NCI-H460 (cell line): ENCODE measurements at places on chromosomes 3 and 15.
A peak's percentile ranks its signal among the peaks of the same experiment; 100 is the strongest.

DNA sequence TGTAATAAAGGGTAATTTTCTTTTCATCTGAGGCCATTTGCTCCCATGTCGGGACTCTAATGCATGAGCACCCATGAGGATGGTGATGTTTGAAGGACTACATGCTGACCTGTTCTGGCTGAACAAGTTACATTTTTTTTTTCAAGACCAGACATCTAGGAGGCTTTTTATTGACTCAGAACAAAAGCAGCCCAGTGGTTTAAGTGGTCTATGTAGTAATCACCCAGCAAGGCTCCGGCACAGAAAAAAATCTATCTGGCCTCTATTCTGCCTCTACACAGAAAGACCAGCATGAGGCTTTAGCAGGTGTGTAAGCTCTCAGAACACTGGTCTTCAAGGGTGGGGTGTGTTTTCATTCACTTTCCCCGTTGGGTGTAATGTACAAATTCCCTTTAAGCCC, 95.1 kb upstream of the ZBED2 start:
- no peak for DNase-seq

DNA sequence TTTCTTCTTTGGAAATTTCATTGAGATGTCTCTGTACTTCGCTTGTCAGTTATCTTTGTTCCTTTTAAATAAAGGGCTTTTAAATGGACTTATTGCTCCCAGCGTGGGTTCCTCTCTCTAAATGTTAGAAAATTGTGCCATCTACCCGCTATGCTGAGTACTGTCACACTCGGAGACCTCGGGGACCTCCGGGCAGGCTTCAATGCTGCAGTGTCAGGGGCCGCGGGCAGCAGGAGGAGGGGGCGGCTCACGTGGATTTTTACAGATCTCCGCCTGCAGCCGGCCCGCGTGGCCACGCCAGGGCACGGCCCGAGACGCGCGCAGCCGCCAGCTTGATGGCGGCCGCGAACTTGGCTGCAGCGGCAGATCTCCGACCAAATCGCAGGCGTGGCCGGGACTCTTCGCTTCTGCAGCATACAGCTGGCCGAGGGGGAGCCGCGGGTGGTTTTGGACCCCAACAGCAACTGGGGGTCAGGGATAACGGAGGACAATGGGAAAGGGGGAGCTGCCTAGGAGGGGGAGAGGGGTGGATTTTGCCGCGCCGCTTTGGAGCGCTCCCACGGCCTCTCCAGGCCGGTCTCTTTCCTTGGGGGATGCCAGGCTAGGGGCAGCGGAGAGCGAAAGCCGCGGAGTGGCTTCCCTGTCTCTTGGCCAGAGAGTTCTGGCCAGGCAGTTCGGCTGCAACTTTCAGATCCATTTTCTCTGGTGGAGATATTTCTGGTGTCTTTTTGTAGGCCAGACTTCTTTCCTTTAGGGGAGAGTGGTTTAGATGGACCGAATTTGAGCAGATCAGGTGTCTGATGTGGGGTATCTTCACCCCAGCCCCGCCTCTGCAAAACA, 15.3 kb downstream of the NR2F2 start:
- no peak for DNase-seq

DNA sequence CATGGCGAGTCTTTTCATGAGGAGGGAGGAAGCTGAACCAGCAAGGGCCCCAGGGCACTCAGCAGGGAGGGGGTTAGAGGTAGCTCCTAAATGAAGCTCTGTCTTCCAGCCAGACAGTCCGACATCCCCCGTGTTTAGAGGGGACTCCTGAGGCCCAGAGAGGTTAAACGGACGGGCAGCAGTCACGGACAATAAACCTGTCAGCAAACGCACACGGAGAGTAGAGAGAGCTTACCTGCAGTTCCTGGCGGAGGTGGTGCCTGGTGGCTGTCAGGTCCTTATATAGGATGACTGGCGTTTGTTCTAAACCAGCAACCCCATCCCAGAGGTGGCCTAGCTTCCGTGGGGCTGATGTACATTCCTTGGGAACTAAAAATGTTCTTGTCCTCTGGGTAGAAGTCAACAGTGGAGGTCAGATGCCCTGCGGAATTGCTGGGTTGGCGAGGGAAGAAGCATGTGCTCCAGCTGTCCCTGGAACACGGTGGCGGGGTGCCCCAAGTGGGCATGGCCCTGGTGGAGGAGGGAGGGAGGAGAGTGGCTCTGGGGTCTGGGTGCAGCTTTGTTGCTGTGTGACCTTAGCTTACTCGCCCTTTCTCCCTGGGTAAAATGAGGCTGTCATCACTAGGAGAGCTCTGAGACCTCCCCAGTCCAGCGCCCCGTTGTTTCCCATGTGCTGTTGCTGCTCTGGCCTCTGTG, 2.1 kb downstream of the GHRL start:
- no peak for DNase-seq

- no peak for DNase-seq
These were observed 33.6 kb downstream of the ADAMTS17 start for GRCh38 chr15:100308213-100308600.

- no peak for DNase-seq
These were observed 281.9 kb upstream of the ICE2 start for GRCh38 chr15:60760646-60761504.

DNA sequence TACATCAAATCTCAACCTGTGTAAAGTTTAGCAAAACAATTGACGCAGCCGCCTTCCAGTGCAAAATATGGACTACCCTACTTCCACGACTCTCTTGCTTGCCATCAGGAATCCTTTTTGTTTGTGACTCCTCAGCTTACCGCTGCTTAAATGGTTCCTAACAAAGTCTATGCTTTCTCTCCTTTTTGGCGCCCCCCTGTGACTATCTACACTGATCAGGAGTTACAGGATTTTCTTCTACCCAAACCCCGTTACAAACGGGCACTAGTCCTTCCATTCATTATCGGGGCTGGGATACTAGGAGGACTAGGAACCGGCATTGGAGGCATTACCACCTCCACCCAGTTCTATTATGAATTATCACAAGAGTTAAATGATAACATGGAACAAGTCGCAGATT, 184.0 kb downstream of the IGSF11 start:
- DNase-seq = no peak

DNA sequence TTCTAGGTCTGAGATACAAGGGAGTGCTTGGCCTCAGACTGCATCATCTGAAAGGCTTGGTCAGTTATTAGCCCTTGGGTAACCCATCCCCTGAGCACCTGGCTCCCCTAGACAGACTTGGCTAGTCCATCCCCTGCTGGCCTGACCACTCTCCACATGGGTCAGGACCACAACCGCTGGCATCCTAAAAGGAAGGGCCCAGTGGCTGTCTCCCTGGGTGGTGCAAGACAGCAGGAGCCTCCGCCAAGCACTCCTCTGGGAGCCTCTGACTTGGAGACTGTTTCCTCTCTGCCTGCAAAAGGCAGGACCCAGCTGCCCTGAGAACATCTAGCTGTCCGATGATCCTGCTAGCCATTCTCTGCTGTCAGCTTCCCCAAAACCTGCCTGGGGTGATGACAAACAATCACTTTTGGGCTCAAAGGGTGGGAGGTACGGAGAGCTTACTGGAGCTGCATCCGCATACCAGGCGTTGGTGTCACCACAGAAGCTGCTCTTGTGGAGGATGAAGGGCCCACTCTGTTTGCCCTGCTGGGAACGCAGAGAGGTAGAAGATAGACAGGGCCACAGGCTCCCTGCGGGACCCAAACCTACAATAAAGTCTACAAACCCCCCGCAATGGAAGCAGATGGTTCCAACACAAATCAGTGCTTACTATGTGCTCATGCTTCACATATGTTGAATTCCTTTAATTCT, 108.0 kb upstream of the PRR20G start:
- DNase-seq = no peak

DNA sequence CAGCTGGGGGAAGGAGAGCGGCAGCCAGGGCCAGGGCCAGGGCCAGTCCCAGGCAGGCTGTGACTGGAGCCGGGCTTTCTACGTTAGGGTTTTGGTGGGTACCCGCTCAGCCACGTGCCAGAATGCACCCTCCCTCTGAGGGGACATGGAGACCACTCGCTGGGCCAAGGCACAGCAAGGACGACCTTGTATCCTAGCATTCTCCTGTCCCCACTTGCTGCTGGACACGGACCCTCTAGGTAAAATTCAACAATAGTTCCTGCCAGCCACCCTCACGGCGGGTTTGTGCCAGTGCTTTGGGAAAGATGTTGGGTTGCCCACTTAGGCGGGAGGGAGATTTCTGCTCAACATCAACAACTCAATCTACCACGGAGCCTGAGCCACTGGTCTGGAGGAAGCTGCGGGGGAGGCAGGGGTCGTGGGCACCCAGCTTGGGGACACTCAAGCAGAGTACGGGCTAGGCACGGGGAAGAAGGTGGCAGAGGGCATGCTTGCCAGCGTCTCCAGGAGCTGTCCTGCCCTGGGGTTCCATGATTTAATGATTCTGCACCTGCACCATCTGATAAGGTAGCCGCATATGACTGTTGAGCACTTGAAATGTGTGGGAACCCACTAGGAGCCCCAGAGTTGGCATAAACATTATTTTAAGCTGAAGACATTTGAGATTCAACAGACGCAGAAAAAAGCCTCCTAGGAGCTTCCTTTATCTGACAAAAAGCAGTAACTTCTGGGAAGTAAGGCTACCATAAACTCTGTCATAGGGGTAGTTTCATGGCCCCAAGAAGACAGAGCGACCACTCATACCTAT, 22.5 kb upstream of the C15orf39 start:
- no peak for DNase-seq

GRCh38 chr3:53331871-53332270, 15.5 kb downstream of the DCP1A start:
- no peak for DNase-seq

DNA sequence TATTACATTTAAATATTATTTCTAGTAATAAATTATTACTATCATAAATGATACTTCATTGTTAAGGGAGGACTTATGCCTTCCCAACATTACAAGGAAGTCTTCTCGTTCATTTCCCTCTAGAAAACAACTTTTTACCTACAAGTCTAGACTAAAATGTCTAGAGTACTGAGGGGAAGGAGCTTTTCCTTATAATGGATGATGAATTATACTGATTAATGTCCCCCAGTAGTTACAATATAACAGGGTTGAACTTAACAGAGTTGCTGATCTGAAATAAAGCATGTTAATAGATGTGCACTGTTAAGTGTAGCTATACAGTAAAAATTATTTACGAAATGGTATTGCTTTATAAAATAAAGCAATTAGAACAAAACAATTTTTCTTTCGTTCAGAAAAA, 2.7 kb upstream of the MNS1 start:
- no peak for DNase-seq

DNA sequence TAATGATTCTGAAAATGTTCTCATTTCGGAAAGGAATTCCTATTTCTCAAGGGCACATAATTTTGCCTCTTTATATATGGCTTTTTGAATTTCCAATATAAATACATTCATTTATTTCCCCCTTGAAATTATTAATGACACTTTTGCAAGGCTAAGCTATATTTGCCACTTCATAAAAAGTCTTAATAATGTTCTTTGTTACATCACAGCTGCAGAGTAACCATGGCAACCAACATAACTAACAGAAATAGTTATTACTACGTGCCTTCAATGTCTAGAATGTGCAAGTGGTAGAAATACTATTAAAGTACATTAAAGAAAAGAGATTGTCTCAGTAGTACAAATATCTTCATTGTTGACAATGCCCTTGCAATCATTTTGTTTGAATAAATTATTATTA, 471.8 kb downstream of the C3orf38 start:
- DNase-seq = no peak

- peak; percentile 25 for DNase-seq
These were observed 74.2 kb upstream of the PROK2 start for GRCh38 chr3:71859123-71859519.

GRCh38 chr15:32691689-32692038, 26.1 kb upstream of the GREM1 start:
- no peak for DNase-seq

- DNase-seq = peak; percentile 82
These were observed 16.1 kb downstream of the SH2D7 start for GRCh38 chr15:78108300-78109084.

DNA sequence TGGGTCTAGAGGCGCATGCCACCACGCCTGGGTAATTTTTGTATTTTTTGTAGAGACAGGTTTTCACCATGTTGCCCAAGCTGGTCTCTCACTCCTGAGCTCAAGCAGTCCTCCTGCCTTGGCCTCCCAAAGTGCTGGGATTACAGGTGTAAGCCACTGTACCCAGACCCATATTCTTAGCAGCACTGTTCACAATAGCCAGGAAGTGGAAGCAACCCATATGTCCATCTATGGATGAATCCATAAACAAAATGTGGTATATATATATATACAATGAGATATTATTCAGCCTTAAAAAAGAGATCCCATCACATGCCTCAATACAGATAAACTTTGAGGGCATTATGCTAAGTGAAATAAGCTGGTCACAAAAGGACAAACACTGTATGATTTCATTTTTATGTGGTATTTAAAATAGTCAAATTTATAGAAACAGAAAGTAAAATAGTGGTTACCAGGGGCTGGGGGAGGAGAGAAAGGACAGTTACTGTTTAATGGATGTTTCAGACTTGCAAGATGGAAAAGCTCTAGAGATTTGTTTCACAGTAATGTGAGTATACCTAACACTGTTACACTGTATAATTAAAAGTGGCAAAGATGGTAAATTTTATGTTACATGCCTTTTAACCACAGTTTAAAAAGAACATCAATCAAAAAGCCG, 35.7 kb upstream of the GRAMD1C start:
- no peak for DNase-seq

DNA sequence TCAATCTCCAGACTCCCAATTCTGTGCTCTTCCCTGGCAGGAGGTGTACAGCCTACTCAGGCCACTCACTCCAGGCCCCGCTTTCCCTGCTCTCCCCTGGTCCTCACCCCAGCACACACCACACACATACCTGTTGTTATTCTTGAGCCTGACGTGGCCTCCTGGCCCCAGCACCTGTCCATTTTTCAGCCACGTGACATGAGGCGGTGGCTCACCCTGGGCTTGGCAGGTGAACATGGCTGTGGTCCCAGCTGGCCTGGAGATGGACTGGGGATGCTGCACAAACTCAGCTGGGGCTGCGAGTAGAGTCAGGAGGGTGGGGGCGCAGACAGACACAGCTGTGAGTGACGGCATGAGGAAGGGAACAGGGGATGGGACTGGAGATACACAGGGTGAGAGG, 27.3 kb downstream of the RNU5B-1 start:
- no peak for DNase-seq

DNA sequence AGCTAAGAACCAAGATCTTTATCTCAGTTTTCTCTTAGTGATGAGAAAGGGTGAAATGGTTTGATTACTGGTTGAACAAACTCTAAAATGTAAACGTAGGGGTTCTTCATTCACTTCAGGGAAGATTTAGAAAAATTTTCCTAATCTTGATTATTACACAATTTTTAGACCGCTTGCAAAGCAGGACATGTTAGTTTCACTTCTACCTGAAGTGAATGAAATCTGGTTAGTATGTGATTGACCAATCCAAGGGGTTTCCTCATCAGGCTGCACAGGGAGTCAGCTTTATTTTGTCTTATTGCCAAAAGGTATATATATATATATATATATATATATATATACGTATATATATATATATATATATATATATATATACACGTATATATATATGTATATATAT, 740.4 kb downstream of the TUSC7 start:
- DNase-seq = no peak

DNA sequence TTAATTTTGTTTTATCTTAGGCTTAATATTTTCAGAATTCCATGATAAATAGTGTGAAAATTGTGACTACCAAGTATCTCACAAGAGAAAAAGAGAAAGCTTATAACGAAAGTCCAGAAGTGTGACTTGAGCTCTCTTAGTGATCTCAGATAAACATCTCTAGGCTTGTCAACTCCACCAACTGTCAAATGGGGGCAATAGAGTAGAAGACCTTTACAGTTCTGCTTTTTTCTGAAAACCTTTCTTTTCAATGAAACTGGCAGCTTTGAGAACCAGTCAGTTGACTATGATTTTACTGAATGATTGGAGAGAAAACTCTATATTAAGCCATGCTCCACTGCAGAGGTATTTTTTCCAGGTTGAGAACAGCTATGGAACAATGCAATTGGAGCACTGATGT, 119.2 kb upstream of the TP63 start:
- DNase-seq = no peak
